ENCODE measurements at places on chromosomes 3 and 15.

- no peak for DNase-seq
Measured at GRCh38 chr3:94009608-94010007, 18.8 kb downstream of the STX19 start.

GRCh38 chr3:188683032-188683521 is 488.7 kb upstream of the TPRG1 start:
- peak; percentile 90 for DNase-seq

DNA sequence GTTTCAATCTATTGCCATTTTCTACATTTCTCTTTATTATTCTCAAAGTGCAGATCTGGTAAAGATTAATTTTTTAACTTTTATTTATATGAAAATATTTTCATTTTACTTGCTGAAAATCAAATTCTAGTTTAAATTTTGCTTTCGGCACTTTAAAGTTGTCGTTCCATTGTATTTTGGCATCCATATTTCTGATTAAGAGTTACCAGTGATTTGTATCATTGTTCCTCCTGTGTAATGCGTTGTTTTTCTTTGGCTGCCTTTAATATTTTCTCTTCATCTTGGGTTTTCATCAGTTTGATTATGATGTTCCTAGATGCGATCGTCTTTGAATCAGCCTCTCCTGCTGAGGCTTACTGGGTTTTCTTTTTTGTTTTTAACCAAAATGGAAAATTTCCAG is 97.3 kb downstream of the SPATA16 start:
- no peak for DNase-seq

GRCh38 chr3:105997800-105998526 is 129.2 kb upstream of the CBLB start:
- DNase-seq: peak; percentile 88

DNA sequence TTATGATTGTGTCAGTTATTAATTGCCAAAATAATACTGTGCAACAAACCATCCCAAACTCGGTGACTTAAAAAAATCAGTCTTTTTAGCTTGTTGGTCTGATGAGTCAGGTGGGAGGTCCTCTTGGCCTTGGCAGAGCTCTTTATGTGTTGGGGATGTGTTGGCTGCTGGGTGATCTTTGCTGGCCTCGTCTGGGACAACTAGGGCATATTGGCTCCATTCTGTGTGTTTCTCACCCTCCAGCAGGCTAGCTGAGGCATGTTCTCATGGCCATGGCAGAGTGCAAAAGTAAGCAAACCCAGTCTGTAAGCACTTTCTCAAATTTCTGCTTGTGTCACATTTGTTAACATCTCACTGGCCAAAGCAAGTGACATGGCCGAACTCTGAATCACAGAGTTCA is 251.6 kb downstream of the RPLP1 start:
- DNase-seq: no peak

DNA sequence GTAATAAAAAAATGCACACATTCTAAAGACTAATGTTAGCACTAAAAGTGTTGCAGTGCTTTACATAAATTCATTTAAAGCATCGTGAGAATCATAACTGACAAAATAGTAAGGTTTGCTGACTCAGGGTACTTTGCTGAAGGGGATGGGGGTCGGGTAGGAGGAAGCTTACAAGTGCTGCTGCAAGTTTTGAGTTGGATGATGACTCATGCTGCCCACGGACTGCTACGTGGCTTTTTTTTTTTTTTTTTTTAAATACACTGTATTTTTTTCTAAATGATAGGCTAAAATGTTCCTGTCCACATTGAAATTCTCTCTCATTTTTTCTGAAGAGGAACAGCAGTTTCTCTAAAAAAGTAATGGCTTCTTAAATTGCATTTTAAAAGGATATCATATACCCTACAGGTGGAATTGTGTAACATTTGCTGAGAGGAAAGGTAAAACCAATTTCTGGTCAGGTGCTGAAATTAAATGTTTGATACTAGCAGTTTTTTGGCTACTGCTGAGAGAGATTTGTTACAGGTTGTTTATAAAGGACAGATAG is 2.2 kb downstream of the MAPK6 start:
- peak; percentile 89 for DNase-seq

GRCh38 chr3:119924111-119925094 is 142.5 kb downstream of the NR1I2 start:
- no peak for DNase-seq

- no peak for DNase-seq
Measured at GRCh38 chr15:65916664-65917406, 47.5 kb downstream of the RAB11A start.

- no peak for DNase-seq
Measured at GRCh38 chr15:68874788-68875187, 54.1 kb upstream of the ANP32A start.

DNA sequence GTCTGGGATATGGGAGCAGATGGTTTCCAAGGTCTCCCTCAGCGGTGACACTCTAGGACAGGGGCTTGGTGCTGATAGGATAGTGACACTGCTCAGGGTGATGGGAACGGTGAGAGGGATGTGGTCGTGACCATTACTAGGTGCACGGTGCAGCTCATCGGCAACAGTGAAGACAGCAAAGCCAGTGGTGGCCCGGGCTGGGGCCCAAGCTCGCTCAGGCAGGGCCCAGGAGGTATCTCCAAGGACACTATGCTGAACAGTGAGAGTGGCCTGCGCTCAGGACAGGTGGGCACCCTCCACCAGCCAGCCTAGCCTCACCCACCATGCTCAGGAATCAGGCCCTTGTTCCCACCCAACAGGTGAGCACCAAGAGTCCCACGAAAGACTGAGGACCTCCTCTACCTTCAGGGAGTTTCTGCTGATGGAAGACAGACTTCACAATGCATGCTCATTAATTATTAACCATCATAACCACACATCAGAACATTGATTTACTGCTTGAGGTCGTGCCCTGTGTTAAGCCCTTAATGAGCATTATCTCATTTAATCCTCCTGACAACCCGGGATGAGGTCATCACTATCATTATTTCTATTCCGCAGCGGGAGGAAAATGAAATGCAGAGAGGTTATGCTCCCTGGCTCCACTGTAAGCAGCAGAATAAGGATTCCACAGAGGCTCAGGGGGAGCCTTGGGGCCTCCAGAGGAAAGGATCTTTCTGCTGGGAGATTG is 269.4 kb downstream of the UACA start:
- DNase-seq: no peak

DNA sequence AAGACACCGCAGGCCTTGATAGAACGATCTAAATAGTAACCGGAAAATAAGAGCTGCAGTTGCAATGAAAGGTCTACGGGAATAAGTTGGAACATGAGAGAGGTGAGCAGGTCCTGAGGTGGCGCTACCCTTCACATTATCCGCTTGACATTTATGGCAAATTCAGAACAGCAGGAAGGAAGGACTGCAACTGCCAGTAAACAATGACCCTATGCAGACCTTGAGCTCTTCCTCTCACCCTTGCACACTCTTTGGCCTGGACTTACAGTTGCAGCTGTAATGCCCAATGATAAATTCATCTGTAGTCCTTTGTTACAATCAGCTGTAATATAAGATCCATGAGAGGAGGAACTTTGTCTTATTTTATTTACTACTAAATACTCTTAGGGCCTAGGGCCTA is 32.3 kb upstream of the TRIM59 start:
- DNase-seq: no peak

DNA sequence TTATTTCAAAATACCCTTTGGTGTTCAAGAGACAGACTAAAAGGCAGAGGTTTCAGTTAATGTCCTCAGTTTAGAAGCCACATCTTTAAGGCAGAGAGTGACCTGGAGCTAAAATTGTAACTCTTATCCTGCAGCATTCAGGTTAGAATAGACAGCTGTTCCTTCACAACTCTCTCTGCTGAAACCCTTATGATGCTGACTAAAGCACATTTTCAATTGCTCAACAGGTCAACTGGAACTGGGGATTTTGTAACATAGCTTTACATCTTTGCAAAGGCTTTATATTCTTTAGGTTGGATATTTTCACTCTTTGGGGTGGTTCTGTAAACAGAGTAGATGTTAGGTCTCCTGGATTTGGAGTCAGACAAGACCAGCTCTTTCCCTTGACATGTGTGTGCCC is 20.3 kb upstream of the PLSCR4 start:
- DNase-seq: no peak

DNA sequence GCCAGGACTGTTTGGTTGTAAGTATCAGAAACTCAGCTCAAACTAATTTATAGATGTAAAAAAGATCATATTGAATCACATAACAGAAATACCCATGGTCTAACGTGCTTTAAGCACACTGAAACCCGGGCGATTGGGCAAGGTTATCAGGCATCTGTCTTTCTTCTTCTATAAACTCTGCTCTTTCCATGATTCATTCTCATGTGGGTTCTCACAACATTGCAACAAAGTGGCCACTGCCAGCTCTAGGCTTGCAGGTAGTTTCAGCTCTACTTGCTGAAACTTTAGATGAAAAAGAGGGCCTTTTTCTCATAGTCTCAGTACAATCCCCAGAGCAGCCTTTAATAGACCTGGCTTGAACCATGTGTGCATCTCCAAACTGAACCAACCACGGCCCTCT is 456.1 kb downstream of the MFSD1 start:
- DNase-seq: no peak

DNA sequence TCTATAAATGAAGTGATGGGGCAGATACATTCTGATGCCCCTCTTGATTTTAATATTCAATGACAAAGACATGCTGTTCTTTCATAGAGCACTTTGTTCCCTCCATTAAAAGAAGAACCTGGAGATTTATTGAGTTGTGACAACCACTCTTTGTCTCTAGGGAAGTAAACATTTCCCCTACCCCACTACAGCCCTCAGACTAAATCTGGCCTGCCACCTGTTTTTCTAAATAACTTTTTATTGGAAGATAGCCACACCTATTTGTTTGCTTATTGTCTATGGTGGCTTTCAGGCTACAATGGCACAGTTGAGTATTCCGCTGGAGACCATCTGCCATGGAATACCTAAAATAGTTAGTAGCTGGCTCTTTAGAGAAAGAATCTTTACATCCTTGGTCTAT is 41.2 kb upstream of the ZNF385D start:
- DNase-seq: no peak

DNA sequence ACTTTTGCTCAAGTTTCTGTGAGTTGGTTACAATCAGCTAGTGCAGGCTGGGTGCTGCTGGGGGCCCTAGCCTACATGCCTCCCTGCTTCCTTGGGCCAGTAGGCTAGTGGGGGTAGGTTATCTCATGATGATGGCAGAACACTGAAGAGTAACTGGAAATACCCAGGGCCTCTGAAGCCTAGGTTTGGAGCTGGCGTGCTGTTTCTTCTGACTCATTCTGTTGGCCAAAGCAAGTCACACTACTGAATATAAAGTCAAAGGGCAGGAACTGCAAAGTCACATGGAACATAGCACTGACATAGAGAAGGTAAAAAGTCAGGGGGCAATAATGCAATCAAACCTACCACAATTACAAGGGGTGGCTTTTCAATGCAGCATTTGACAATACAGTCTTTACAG is 34.5 kb downstream of the RASGRP1 start:
- no peak for DNase-seq

DNA sequence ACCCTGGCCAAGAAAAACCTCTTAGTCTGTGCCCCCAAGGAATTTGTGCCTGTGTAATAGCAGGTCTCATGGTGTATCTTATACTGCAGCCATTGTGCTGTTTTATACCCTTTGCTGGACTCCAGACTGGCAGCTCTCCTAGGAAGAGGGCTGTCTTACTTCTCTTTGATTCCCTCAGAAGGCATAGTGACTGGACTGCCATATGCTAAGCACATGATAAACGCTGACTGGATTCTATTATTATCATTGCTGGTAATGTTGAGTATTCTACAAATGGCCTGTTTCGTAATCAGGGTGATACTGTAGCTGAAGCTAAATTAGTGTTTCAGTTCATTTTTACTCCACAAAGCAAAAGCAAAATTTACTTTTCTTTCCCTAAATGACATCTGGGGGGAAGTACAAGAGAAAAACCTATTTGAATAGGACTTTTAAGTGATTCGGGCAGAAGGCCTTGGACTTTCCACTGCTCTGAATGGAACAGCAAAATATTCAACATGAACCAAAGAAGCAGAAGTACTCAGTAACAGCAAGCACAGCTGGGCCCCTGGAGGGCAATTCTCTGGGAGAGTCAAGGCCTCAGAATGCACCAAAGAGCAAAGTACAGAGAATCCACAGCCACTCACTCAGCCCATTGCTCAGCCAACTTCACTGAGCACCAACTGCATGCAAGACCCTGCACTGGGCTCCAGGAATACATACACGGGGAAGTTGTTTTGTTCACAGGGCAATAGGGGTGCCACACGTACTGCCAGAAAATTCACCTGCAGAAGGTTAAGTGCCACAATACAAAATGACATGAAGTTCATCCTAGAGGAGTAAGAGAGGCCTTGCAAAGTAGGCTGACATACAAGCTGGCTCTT is 7.9 kb upstream of the BCL2A1 start:
- peak; percentile 94 for DNase-seq

GRCh38 chr15:95888762-95889161 is 441.7 kb upstream of the NR2F2 start:
- no peak for DNase-seq

DNA sequence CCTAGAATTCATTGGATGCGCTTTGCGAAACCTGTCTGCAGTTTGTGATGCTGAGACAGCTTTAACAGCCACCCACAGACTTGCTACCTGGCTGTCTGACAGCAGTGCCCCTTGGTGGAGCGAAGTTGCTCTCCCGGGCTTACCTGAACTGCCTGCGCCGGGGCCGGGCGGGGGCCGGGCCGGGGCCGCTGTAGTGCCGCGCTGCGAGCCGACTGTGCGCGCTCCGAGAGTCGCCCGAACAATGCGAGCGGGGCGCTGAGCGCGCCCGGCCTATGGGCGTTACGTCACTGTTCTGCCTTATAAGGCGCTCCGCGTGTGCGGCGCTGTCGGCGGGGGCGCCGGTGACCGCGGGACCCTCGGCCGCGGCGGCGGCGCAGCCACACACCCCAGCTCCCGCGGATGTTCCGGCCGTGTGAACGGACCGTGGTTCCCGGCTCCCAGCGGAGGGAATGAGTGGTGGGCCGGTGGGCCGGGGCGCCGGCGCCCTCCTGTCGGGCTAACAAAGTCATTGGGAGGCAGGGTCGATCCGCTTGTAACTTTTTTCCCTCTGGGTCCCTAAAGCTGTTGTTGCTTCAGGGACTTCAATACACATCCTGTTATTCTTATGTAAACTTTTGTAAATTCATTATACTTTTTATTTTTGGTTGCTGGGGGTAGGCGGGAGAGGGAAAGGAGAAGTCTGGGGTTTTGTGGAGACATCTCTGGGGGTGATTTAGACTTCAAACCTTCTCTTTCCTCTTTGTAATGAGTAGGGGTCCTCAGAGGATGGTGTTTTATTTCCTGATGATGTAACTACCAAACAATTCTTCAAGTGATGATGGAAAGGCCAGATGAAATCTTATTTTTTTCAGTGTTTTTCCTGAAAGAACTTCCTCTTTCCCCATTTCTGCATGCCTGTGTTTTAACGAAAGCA is 58.5 kb downstream of the CMSS1 start:
- peak; percentile 85 for DNase-seq

GRCh38 chr15:39018966-39019365 is 454.4 kb upstream of the RASGRP1 start:
- DNase-seq: no peak

GRCh38 chr15:68792901-68793766 is 27.6 kb downstream of the ANP32A start:
- no peak for DNase-seq

GRCh38 chr3:174862666-174863065 is 3.5 kb downstream of the NAALADL2 start:
- no peak for DNase-seq

- no peak for DNase-seq
Measured at GRCh38 chr3:53274938-53275605, 19.2 kb upstream of the TKT start.

GRCh38 chr3:121836064-121836463 is 1.1 kb downstream of the EAF2 start:
- peak; percentile 25 for DNase-seq

Measured in inflammatory macrophage (primary cell).